ENCODE measurements at places on chromosomes 16 and 17. TPM values are rescaled to one million over a fixed set of nuclear protein-coding genes. Genes with fewer than 3 reads are reported as not detected.

DNA sequence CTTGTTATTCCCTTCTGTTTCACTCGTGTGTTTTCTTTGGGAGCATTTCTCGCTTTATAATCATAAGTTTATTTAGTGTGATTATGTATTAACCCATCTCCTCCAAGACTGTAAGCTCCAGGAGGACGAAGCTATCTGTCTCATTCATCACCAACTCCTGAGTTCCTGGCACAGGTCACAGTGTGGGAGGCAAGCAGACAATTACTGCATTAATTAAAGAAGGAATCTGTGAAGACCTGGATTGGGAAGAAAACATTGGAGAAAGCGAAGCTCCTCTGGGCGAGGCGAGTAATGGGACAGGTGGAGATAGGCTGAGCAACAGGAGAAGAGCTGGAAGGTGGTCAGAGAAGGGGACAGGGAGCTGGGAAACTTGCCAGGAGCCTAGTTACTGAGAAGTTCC, 7.8 kb upstream of the CAMKK1 start:
- DNase-seq = no peak

- peak; percentile 62 for DNase-seq
Measured at GRCh38 chr17:45261577-45262515, at the start of gene SPATA32. SPATA32 (minus strand) TSS chr17:45262094; CDS start chr17:45262016, 78 bp downstream.

DNA sequence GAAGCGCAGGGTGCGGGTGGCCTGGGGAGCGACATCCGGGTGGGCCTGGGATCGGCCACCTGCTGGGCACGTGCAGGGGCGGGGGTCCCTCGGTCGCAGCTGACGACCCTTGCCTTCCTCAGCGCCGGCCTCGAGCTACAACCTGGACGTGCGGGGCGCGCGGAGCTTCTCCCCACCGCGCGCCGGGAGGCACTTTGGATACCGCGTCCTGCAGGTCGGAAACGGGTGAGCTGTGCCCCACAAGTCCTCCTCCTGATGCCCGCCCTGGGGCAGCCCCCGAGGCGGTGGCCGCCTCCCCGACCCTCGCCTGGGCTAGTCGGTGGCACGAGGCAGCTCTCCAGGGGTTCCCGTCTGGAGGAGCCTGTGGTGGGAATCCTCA, 1.5 kb downstream of the ITGAL start:
- DNase-seq = no peak

DNA sequence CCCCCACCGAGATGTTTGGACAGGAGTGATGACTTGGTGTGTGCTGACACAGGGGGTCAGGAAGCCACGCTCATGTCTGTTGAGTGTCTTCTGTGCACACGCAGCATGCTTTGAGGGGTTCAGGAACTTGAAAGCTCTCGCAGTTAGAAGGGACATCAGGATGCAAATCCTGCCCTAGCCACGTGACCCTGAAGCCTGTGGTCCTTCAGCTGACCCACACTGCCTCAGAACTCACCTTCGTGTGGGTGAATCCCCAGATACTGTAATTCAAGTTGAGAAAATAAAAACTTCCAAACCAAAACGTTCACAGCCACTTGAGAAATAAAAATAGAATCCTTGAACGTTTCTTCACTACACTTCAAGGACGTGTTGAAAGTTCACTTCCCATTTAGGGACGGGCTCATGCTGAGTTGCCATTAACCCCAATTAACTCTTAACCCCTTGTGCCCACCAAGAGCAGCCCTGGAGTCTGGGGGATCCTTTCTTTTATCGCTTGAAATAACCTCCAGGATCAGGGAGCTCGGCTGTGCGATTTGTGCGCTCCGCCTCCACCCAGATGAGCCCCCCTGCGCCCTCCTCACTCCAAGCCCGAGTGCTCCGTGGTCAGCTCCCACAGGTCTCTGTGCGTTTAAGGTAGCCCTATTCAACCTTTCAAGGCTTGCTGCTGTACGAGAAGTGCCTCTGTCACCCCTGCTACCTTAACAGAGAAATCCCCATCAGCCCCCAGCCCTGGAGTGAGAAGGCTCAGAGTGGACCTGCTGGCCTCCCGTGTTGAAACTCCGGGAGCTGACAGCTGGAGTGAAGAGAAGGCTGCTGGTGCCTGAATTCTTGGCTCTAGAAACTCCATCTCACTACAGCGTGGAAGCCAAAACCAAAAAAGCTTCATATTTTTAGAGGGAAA, 36.2 kb upstream of the NAT9 start:
- no peak for DNase-seq

GRCh38 chr17:17258998-17259397, 22.0 kb upstream of the FLCN start:
- no peak for DNase-seq

GRCh38 chr17:27530764-27531391, 74.6 kb downstream of the KSR1 start:
- DNase-seq = no peak

GRCh38 chr17:78414178-78415162, 36.0 kb downstream of the PGS1 start:
- no peak for DNase-seq

GRCh38 chr16:2507665-2508064, 6.1 kb upstream of the ATP6V0C start:
- no peak for DNase-seq

GRCh38 chr17:8552577-8553320, 77.8 kb downstream of the MYH10 start:
- peak; percentile 90 for DNase-seq

- peak; percentile 9 for DNase-seq
Measured at GRCh38 chr16:89084411-89084810, 9.2 kb upstream of the ACSF3 start.

DNA sequence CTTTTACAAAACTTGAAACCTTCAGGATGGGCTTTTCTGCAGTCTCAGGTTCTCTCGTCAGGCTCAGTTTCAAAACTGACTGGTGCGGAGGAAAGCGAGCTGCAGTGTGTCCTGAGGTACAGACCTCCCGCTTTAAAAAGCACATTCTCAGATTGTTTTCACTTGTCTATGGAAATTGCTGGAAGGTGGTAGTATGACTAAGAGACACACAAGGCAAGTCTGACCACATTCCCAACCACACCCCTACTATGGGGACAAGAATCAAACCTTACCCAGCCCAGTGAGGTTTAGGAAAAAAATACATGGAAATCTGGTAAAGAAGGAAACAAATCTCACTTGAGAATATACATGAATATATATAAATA, 18.2 kb downstream of the SRP68 start:
- peak; percentile 64 for DNase-seq

DNA sequence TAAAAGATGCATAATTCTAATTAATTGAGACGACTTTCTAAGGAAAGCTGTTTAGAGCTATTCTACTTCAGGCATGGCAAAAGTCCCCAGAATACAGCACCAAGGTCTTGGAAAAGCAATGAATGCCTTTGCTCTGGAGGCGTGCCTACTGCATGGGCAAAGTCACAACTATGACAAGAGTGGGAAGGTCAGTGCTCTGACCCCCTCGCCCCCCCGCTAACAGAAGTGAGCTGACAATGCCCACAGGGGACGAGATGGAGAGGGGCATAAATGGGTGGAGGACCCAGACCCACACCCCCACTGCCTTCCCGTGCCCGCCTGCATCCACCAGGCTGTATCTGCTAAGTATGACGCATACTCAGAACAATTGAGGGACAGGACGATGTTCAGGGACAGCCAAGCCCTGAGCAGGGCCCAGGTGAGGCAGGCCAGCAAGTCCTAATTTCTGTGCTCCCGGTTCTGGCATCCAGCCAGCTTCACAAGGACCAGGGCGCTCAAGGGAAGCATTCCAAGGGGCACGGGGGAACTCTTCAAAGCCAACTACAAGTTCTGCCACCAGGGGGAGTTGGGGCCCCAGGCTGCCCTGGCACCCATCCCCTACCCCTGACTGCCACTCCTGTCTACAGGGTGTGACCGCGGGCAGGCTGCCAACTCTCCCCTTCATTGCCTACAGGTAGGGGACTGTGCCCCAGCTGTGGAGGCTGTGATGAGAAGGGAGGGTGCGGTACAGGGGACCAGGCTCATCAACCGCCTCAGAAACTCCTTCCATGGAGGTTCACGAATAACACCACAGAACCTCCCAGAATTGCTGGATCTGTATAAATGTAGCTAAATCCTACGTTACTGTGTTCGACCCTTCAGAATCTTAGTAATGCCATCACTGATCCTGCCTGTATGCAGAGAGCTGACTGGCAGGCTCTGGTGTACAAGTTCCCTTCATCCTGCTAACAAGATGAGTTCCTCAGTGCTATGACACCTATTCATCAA, 20.8 kb downstream of the NPRL3 start:
- peak; percentile 64 for DNase-seq

- DNase-seq = no peak
Measured at GRCh38 chr16:86594721-86595120, 16.4 kb downstream of the FOXL1 start.

- peak; percentile 81 for DNase-seq
Measured at GRCh38 chr17:17043461-17044271, 1.4 kb downstream of the MPRIP start.

DNA sequence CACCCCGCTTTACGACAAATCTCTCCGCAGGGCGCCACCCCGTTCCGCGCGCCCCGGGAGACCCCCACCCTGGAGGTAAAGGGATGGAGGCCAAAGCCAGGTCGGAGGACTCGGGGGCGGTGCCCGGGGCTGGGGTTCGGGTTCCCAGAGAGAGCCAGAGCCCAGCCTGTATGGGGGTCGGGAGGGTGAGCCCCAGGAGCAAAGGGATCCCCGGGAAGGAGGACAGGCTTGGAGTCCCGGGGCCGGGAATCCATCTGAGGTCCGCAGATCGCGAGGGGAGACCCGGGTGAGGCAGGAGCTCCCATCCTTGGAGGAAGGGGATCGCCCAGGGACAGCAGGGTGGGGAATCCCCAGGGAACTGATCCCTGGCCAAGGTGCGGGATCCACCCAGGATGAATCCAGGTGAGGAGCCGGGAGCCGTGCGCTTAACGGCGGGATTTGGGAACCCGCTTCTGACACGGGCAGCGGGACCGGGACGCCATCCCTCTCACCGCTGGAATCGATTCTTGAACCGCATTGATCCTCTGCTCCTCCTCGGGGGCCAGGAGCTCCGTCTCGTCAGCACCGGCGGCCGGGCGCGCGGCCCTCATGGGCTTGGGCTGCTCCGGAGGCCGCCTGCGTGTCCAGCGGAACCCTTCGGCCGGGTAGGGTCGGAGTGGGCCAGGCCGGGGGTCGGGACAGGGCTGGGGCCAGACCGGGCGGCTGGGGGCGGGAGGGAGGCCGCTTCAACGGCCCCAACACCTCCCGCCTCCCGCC, at the start of gene MMD:
Gene MMD, minus strand, starts transcription at position 657 of the 756 bp plus-strand sequence. Its CDS starts 140 bp downstream, at position 517.
- peak; percentile 33 for DNase-seq

GRCh38 chr16:77905374-77905920, 116.9 kb upstream of the CLEC3A start:
- no peak for DNase-seq

DNA sequence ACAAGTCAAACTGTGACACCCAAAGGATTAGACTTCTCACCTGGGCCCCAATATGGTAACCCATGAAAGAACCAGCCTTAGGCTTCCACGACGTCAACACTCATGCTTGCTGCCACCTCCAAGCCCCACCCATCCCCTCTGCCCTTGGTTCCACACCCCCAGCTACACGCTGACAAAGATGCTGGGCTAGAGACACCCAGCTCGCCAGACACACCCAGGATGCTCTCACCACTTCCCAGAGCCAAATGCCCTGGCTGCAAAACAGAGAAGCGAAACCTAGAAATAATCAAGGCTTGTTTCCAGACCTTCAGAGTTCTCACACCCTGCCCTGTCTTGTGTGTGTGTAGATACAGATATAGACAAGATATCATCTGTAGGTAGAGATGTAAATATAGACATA, 26.0 kb upstream of the ADCY9 start:
- DNase-seq = peak; percentile 37

DNA sequence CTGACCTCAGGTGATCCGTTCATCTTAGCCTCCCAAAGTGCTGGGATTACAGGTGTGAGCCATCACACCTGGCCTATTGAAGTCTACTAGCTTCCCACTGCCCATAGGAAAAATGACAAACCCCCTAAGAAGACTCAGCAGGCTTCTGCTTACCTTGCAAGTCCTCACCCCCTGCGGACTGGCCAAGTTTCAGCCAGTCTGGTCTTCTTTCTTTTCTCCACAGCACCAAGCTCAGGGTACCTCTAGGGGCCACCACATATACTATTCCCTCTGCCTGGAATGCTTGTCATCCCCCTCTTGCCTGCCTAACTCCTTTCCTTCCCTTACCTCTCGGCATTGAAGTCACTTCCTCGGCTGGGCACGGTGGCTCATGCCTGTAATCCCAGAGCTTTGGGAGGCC, 31.2 kb downstream of the ABCC3 start:
- DNase-seq = no peak

- no peak for DNase-seq
Measured at GRCh38 chr17:50440838-50441829, 15.1 kb downstream of the ACSF2 start.

DNA sequence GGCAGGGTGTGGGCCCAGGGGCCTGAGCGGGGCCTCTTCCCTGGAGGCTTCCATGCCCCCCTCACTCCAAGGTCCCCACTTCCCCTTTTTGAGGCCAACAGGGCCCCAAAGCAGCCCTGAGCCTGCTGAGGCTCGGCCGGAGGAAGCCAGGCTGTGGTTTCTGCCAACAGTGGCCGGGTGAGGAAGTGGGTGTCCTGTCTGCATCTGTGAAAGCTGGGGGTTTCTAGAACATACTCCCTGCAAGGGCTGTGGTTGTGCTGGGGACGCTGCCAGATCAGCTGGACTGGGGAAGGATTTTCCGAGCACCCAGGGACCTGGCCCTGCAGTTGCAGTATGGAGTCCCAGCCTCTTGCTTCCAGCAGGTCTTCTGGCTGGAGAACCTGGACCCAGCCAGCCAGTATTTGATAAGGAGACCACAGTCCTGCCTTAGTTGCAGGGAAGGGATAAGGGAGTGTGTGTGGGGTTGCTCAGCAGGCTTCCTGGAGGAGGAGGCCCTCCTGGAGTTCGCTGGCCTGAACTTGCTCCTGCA, 15.7 kb downstream of the ADCY7 start:
- no peak for DNase-seq

DNA sequence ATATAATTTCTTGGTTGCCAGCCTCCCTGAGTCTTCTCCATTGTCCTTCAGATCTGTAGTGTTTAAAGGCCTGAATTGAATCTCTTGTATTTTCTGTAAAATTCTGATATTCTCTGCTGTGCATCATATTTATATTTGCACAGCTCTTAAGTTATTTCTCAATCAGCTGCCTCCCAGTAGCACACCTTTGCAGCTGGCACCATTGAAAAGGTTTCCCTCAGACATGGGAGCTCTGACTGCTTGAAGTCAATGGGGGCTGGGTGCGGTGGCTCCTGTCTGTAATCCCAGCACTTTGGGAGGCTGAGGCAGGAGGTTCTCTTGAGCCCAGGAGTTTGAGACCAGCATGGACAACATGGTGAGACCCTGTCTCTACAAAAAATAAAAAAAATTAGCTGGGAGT, 40.4 kb downstream of the PITPNC1 start:
- no peak for DNase-seq

GRCh38 chr17:44518032-44518431, 14.8 kb upstream of the GPATCH8 start:
- DNase-seq = peak; percentile 70

GRCh38 chr17:63966646-63967264, 6.0 kb downstream of the SCN4A start:
- DNase-seq = no peak

The ASGR1 gene
- not detected for total RNA-seq

The C1QTNF8 gene
- total RNA-seq = not detected

The NOTUM gene
- not detected for total RNA-seq

The KCTD5 gene
- total RNA-seq = 38.3 TPM

The TBC1D3C gene
- not detected for total RNA-seq

The CARD14 gene
- total RNA-seq = not detected

The PRSS8 gene
- not detected for total RNA-seq

The C16orf89 gene
- not detected for total RNA-seq

The ZP2 gene
- not detected for total RNA-seq

The SOX8 gene
- 0.89 TPM for total RNA-seq

The NGFR gene
- total RNA-seq = 0.43 TPM

Data from GM23248 (cell line).